ENCODE measurements at places on chromosomes 13 and 19.

- no peak for DNase-seq
These were observed 216.2 kb downstream of the IRS2 start for GRCh38 chr13:109569958-109570711.

GRCh38 chr19:16899566-16900075 is 10.8 kb downstream of the F2RL3 start:
- DNase-seq = no peak

DNA sequence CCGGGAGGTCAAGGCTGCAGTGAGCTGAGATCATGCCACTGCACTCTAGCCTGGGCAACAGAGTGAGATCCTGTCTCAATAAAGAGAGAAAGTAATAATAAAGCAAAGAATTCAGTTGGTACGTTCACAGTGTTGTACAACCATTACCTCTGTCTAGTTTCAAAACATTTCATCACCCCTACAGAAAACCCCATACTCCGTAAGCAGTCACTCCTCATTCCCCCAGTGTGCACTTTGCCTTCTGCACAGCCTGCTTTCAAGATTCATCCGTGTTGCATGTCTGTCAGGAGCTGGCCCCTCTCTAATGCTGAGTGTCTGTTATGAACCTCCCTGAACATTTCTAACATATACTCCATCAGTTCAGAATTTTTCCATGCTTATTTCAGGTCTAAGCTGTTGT is 9.4 kb downstream of the POLD1 start:
- no peak for DNase-seq

GRCh38 chr13:50098693-50099092 is 83.4 kb downstream of the KCNRG start:
- DNase-seq = no peak

GRCh38 chr19:46404753-46405468 is 8.5 kb downstream of the CCDC8 start:
- DNase-seq = no peak

DNA sequence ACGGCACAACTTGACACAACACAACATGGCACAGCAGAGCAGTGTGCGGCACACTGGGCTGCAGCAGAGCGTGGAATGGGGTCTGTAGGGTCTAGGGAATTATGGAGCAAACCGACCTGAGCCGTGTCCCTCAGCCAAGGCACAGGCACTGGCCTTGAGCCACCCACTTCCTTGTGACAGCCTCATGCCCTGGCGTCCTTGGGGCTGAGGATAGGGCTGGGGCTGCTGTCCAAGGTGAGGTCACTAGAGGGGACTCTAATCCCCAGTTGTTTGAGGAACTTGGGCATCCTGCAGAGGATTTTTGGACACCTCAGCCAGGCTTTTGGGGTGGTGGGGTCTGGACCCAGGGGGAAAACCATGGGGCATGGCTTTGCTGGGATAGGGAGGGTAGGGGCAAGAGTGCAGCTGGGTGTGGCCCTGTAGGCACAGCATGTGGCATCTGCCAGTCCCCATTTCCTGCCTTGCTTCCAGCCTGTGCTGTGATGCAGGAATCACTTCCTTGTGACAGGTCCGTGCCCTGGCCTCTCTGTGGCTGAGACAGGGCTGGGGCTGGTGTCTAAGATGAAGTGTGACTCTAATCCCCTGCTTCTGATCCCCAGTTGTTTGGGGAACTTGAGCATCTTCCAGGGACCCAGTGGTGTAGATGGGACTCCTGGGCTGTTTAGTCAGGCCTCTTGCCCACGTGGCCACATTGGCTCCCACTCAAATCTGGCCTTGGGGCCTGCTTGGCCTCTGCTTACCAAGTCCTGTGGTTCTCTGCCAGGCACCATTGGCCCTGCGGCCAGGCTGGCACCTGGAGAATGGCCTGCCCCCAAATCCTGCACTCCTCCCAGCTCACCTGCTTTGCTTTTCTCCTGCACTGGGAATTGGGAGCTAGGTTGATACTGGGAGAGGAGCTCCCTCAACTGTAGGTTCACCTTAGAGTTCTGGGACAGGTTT is 78.5 kb downstream of the SCGB2B2 start:
- no peak for DNase-seq

DNA sequence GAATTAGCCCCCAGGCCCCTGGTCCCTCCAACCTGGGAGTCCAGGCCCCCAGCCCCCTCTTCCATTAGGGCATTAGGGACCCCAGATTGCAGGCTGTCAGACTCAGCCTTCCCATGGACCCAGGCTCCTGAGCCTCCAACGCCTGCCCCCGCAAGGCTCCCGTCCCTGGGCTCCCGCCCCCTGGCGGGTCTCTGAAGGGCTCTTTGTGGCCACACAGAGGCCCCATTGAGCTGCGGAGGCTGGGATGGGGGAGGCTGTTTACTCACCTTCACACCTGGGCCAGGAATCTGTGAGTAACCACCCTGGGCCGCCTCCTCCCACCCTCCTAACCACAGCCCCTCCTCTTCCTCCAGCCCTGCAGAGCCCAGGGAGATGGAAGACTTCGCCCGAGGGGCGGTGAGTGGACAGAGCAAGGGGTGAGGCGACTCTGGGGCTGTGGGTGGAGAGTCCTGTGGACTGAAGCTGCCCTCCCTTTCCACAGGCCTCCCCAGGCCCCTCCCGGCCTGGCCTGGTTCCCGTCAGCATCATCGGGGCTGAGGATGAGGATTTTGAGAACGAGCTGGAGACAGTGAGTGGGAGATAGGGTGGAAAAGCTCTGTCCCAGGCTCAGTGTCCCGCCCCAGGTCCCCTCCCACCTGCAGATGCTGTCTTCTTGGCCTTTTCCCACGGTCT is 4.9 kb downstream of the ARHGEF1 start:
- no peak for DNase-seq

GRCh38 chr19:45911291-45911690 is 3.3 kb downstream of the NANOS2 start:
- no peak for DNase-seq

All from NCI-H1105 treated with DMSO at 0.1 percent for 48 hours (cell line).